ENCODE measurements at places on chromosomes 13 and 19. TPM values are rescaled to one million over a fixed set of nuclear protein-coding genes. Genes with fewer than 3 reads are reported as not detected.

GRCh38 chr19:53308339-53308811 is 25.2 kb upstream of the ZNF845 start:
- peak; percentile 22 for DNase-seq

GRCh38 chr19:19636573-19637185 is 6.8 kb downstream of the GMIP start:
- no peak for DNase-seq

- no peak for DNase-seq
Observed at GRCh38 chr19:52898101-52898500, 666 bp upstream of the ZNF320 start.

DNA sequence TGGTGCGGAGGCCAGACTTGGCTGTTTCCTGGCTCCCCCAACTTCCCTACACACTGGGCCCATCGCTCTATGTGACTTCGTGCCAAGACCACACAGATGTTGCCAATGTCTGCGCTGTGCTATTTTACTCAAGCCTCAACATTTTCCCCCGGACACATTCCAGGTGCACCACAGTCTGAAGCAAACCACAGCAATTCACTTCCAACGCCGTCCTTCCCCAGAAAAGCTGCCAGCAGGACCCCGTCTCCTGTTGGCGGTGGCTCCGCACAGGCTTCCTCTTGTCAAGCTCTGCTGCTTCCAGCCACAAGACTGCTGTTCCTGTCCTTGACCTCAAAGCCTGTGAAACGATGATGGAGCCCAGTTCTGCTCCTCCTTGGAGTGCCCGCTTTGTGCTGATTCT is 100.7 kb downstream of the CRYL1 start:
- DNase-seq: no peak

DNA sequence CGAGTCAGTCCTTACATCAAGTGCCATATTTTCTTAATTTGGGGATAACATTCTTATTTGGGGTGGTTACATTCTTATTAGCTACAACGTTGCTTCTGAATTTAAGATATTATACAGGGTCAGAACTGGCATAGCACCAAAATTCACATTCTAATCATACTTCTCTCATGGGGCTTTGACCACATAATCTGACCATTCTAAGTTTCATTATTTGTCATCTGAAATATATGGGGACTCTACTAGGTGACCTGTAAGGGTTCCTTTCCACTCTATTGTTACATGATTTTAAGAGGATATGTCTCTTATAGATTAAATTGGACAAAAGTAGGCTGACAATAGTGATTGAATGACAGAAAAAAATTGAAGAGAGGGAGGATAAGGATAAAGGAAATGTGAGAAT is 536.5 kb downstream of the KCTD12 start:
- DNase-seq: no peak

DNA sequence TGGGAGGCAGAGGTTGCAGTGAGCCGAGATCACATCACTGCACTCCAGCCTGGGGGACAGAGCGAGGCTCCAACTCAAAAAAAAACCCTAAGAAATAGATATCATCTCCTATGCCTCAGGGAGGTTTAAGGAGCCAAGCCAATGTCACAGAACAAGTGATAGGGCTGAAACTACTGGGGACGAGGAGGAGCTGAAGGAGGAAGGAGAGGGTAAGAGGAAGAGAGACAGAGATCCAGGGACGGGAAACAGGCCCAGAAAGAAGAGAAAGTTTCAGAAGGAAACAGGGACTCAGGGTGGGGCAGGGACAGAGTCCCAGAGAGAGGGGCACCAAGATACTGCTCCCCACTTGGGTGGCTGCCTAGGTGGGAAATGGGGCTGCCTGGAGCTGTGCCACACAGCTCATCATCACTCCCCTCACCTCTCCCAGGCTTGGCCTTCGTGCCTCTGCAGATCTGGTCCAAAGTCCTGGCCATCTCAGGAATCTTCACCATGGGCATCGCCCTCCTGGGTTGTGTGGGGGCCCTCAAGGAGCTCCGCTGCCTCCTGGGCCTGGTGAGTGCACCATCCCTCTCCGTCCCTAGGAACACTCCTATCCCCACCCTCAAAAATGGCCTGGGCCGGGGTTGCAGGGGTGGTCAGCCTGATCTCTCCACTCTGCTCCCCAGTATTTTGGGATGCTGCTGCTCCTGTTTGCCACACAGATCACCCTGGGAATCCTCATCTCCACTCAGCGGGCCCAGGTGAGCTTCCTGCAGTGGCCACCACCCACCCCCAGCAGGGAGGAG is 1.5 kb downstream of the CD37 start:
- no peak for DNase-seq

GRCh38 chr13:81080911-81081454 is 740.1 kb upstream of the SPRY2 start:
- DNase-seq: no peak

- DNase-seq: no peak
Observed at GRCh38 chr13:113157206-113157928, 1.1 kb upstream of the PROZ start.

Gene NAT14
- polyA plus RNA-seq: 55.2 TPM

Gene ZNF681
- 9.5 TPM for polyA plus RNA-seq

Gene OVOL3
- not detected for polyA plus RNA-seq

Gene VAV1
- polyA plus RNA-seq: 1.2 TPM

Gene CRX
- polyA plus RNA-seq: 0.18 TPM

Gene KLK3
- polyA plus RNA-seq: 0.55 TPM

Gene POU4F1
- polyA plus RNA-seq: 0.09 TPM

Gene CYP2A7
- polyA plus RNA-seq: not detected

Gene TRAPPC2B
- polyA plus RNA-seq: 16.5 TPM

Gene SRRM5
- polyA plus RNA-seq: 0.69 TPM

Data from right renal pelvis (tissue), 4 donors.